Activated T-helper 9 cell treated with anti-CD3 and anti-CD28 coated beads, Interleukin-2, amount 50 U/mL, for 16 hours (primary cell): ENCODE measurements at places on chromosomes 6 and 20.

DNA sequence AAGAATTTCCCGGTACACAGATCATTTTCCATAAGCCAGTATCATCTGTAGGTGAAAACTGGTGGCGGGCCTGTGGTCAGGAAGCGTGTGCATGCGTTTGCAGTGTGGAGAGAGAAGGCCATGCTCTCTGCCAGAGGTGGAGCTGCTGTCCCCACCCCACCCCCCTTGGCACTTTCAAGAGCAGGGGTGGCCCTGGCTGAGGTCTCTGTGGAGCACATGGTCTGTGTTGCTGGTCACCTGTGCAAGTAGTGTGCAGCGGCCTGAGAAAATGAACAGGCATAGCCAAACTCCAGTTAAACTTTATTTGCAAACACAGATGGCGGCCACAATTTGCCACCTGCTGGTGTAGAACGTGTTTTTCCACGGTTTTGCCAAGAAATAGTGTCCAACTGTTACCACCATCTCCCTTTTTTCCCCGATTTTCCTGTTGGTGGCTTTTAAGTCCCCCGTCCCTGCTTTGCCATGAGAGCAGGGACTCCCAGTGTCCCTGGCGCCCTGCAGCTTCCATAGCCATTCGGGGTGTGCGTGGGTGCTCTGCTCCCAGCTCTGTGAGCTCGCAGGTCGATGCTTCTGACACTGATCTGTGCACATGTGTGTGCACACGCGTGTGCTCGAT, 2.5 kb downstream of the ADRM1 start:
- no peak for DNase-seq

DNA sequence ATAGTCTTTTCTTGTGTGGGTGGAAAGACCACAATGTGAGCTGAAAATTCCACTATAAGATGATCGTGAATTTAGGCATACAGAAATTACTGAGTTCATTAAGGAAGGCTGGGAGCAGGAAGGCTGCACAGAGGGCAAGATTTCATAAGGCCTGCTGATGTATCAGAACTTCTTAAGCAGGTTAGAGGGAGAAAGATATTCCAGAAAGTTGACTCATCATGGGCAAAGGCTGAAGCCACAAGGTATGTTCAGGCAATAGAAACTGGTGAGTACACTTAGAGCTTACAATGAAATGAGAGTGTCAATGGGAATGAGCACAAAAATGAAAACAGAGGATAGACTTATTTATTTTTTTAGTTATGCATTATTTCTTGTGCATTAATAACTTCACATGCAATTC, 618.6 kb downstream of the CBLN4 start:
- no peak for DNase-seq

DNA sequence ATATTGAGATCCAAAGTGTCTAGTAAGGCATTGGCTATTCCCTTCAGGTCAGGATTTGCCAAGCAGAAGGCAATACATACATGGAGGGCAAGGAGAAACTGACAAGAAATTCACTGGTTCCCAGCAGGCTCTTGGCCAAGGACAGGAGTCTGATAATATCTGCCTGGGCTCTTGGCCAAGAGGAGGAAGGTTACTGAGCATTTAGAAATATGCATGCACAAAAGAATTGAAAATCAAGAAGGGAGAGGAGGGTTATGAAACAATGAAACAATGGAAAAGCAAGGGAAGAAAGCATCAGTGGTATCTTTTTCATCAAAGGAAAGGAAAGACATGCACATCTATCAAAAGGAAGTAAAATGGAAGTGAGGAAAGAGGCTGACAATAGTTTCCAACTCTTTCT, 42.4 kb downstream of the ARHGAP18 start:
- DNase-seq, result no peak

DNA sequence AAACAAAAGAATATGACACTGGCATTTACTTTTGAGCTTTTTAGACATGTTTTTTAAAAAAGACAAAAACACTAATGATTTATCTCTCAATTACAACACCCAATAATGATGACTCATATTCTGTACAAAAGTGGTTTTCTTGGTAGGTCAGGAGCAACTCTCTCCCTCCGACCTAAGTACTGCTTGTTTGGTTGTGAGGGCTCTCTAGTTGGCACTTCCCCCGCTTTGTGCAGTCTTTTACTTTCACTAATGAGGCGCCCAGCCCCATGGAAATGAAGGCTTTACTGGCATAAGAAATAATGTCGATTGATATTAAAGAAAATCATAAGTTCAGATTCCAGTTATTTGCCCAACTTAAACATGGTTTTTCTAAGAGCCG, 1.3 kb downstream of the KPNA5 start:
- no peak for DNase-seq

GRCh38 chr6:32609731-32610640, 20.3 kb upstream of the HLA-DRB1 start:
- DNase-seq, result peak; percentile 28

- DNase-seq, result no peak
Observed at GRCh38 chr6:157218371-157219198, 104.7 kb downstream of the TMEM242 start.

DNA sequence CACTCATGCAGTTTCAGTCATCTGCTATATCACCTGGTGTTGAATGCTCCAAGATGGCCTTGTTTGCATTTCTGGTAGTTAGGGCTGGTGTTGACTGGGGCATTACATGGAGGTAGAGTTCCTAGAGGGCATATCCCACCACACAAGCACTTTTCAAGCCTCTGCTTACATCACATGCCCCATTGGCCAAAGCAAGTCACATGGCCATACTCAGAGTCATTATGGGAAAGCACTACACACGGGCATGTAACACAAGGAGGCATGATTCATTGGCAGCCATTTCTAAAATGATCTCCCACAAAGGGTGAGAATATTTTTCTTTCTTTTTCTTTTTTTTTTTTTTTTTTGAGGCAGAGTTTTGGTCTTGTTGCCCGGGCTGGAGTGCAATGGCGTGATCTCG, 73.2 kb downstream of the TRMT6 start:
- no peak for DNase-seq

DNA sequence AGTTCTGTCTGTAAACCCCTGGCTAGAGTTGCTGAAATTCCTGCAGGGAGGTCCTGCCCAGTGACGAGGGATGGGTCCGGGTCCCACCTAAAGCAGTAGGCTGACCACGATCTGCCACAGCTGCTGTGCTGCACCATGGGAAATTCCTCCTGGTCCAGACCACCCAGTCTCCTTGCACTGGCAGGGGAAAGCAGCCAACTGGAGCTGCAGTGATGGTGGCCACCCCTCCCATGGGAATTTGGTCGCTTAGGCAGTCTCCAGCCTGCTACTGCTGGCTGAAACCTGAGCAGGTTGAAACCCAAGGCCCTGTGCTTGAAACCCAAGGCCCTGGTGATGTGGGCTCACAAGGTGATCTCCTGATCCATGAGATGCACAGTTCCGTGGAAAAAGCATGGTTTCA, 23.9 kb upstream of the MOXD1 start:
- no peak for DNase-seq

- no peak for DNase-seq
Observed at GRCh38 chr20:47063407-47063806, 168.8 kb downstream of the EYA2 start.

GRCh38 chr6:319177-320131, 27.2 kb downstream of the DUSP22 start:
- DNase-seq, result no peak

DNA sequence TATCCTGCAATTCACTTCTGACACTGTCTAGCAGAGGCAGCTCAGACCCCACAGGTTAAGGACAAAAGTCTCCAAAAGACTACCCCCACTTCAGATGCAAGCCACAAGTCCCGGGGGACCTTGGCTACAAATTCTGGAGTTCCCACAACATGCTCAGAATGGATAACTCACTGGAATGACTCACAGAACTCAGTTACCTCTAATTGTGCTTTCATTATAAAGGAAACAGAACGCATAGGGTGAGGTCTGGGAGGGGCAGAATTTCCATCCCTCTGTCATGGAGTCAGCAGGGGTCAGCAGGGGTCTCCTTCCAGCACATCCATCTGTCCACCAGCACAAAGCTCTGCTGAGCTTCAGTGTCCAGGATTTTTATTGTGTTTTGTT, 184.2 kb downstream of the CDH4 start:
- no peak for DNase-seq

DNA sequence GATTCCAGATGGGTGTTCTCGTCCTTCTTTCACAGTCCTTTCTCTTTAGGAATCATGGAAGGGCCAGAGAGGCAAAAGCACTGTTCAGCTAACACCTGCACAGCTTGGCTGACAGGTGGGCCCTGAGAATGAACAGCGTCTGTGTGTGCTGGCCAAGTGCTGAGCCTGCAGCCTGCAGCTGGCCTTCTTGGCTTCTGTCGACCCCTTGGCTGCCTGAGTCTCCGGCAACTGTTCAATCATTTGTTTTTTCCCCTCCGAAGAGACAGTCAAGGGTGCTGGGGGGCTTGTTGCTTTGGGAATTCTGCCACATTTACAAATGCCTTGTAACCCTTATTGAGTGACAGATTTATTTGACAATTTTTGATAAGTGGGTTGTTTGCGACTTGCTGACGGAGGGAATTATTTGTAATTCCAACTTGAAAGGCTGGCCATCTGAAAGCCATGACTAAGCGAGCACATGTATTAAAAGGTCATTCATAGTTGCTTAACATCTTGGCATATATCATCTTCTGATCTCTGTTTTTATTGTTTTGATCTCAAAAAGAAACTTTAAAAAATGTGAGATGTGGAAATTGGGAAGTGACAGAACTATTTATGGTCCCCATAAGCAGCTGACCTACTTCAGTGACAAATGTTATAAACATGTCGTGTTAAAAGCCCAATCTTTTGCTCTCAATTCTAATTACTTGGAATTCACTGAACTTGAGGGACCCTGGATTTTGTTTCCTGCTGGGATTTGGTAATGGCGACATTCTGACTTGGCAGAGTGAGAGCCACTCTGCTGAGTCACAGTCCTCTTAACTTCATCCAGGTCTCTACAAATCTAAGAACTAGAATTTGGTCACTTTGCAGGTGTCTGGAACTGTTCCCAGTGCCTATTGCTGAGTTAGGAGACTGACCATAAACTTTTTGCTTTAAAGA, 41.9 kb upstream of the FERMT1 start:
- no peak for DNase-seq

DNA sequence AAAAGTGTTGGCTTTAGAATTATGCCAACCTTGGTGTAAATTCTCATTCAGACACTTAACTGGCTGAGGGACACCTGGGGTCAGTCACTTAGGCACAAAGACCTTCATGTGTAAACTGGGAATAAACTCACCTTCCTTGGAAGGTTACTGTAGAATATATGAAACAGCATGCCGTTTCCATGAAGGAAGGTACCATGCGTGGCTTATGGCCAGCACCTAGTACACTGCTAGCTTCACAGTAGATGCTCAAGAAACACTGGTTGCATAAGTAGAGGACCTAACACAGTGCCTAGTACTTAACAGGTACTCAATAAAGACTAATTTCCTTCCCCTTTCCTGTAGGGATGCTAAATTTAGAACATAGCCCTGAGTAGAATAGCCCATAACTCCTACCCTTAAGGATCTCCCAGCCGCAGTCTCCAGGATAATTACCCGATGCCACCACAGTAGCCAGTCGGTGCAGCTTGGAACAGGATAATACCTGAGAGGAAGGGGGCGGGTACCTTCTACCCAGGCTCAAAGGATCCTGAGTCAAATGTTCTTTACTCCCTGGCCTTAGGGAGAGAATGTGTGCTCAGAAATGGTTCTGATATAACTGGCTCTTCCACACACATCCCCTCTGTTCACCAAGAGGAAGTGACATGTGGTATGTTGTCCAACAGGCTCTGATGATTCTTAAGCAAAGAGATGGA, 3.6 kb downstream of the BCL2L1 start:
- DNase-seq, result no peak
